Stimulated activated CD8-positive, alpha-beta memory T cell treated with anti-CD3 and anti-CD28 coated beads, Interleukin-15, amount 100 ng/mL, for 4 hours (primary cell): ENCODE measurements at places on chromosomes 3 and 15.

DNA sequence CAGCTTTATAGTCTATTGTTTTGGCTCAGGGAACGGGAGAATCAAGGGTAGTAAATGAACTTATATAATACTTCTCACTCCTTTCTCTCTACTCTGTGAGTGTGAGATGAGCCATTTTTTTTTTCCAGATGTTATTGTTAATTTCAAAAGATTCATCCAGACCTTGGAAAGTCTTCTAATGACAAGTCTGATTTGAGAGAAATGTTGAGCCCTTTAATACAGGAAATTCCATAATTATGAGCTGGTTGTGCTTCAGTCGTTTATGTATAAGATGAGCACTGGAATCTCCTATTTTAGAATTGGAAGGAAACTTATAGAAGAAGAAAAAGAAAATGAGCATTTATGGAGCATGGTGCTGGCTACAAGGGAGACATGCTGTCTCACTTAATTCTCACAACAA, 92.0 kb downstream of the FBN1 start:
- DNase-seq, result no peak

DNA sequence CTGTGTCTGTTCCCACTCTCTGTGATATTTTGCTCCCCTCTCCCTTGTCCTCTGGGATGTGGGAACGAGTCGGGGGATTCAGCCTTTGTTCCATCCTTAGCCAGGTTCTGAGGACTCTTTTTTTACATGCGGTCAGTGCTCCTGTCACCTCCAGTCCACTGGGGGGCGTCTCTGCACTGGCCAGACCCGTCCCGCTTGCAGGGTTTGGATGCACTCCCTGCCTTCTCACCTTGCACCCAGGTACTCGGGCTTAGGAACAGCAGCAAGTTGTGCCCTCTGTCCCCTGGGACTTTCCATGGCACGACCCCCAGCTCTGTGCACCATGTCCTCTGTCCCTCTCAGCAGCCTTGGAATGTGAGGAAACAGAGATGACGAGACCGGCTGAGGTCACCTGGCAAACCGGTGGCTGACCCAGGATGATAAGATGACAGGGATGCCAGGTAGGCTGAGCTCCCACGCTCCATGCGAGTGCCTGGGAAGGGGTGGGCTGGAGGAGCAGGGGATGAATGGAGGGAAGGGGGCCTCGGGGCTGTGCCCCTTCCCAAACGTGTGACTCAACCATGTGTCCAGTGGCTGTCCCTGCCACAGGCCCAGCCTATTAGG, 27.3 kb upstream of the FGD5 start:
- no peak for DNase-seq

- no peak for DNase-seq
These were observed 1014.1 kb upstream of the SEMA6D start for GRCh38 chr15:46703020-46703861.

GRCh38 chr15:46709460-46710083, 1007.7 kb upstream of the SEMA6D start:
- no peak for DNase-seq

DNA sequence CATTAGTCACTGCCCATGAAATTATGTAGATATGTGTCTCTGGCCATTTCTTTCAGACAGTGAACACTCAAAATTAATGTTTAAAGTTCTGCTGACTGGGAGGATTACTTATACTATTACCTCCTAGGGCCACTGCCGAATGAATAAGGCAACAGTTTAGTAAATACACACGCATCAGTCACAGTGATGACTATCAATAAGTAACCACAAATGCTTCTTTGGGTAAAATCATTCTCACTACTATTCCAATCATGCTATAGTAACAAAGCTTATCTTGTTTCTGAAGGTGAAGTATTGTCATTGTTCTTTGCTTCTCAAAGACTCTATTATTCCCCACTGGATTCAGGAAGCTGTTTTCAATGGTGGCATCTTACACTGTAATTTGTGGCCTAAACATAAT, 478.8 kb downstream of the EPHA3 start:
- DNase-seq, result no peak

DNA sequence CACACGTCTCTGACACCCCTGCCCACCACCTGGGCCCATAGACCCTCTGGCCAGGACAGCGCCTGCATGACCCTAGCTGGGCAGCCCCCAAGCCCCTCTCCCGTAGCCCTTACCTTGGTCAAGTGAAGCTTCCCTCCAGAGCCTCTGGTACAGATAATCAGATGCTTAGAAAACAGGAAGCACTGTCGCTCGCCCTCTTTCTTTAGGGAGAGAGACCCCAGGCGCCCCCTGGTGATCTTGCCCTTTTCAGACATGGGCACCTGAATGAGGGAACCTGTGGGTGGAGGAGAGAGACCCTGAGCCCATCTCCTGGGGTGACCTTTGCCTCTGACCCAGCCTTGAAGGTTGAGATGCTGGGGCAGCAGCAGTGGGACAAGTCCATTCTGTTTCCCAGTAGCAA, 65.4 kb downstream of the RASGRF1 start:
- DNase-seq, result no peak

DNA sequence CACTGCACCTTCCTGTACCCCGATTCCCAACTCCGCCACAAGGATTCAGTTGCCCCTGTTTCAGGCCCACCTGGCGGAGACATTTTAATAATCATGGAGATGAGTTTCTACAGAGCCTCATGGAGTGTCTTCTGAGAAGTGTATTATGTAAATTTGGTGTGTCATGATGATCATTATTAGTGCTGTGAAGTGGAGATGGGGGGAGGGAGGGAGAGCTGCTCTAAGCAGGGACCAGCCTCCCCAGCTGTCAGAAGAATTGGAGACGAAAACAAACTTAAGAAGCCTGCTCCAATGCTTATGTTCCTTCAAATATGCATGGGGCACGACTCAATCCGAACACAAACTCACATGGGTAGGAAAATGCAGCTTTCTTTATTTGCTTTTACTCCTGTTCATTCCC, 127.8 kb downstream of the EPHB1 start:
- no peak for DNase-seq

DNA sequence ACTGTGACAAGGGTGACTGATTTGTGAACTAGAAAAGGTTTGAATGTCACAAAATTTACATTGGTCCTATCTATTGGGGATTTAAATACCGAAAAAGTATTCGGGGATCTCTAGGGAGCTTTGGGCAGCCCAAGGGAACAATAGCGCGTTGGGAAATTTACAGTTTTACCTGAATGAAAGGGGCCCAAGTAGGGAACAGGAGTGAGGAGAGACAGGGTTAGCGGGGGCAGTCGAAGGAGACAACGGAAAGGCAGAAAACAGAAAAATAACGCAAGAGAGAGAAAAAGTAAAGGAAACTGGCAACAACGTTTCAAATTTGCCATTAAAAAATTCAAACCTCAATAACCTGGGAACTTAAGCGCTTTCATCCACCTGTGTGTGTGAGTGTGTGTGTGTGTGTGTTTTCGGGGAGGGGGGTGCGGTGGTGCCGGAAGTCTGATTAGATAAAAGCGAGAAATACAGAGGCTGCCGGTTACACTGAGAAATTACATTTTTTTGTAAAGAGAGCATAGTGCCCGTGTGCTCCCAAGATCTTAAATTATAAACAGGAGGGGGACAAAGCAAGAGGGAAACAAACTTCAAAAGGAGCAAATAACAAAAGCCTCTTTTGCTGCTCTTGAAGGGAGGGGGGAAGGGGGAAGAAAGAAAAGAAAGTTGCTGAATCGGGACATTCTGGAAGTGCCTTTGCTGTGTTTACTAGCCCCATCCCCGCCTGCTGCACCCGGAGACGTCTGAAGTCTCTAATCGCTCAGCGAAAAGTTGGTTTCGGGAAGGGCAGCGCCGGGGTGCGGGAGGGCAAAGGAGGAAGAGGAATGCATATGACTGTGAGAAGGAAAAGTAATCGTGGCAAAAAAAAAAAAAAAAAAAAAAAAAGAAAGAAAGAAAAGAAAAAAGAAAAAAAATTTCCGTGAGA, 721 bp upstream of the ZIC1 start:
- no peak for DNase-seq

- no peak for DNase-seq
These were observed 131.2 kb downstream of the CD47 start for GRCh38 chr3:107959550-107960154.

- DNase-seq, result no peak
These were observed 271.8 kb downstream of the ZIC1 start for GRCh38 chr3:147680837-147681483.

GRCh38 chr15:57534281-57534680, 57.4 kb upstream of the MYZAP start:
- DNase-seq, result no peak

- no peak for DNase-seq
These were observed 2.5 kb downstream of the MORC1 start for GRCh38 chr3:109115451-109115850.

- DNase-seq, result no peak
These were observed 33.2 kb downstream of the PAK2 start for GRCh38 chr3:196772897-196773296.

- DNase-seq, result no peak
These were observed 60.4 kb upstream of the SLC2A2 start for GRCh38 chr3:171086914-171087313.

- DNase-seq, result no peak
These were observed 20.9 kb downstream of the RAB5A start for GRCh38 chr3:19967812-19968211.

DNA sequence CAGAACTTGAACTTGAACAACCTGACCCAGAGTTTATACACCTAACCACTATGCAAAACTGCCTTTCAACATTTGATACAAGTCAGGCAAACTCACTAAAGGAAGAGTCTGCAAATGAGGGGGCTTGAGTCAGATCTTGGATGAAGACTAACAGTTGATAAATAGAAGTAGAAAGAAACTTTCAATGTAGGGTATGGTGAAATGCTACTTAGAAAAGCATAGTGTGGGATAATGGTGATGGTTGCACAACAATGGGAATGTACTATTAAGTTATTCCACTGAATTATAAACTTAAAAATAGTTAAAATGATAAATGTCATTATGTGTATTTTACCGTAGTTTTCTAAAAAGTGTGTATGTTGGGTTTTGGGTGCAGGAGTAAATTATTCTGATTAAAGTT, 19.7 kb upstream of the ZNF280D start:
- no peak for DNase-seq

DNA sequence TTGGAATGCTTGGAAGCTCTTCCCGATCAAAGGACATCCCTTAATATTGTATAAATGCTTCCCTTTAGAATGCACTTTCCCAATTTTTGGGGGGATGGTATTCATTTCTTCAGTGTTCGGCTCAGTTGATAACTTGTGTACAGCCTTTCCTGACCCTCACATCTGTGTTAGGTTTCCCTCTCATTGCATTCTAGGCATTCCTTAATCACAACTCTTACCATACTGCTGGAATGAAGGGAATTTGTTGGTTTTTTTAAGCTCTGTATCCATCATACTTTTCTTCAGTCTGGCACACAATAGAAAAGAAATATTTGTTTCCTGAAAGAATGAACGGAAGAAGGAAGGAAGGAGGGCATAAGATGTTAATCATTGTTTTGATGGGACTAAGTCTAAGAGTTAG, 119.5 kb downstream of the CHST2 start:
- DNase-seq, result no peak

GRCh38 chr3:31544634-31545033, 11.9 kb downstream of the STT3B start:
- no peak for DNase-seq

DNA sequence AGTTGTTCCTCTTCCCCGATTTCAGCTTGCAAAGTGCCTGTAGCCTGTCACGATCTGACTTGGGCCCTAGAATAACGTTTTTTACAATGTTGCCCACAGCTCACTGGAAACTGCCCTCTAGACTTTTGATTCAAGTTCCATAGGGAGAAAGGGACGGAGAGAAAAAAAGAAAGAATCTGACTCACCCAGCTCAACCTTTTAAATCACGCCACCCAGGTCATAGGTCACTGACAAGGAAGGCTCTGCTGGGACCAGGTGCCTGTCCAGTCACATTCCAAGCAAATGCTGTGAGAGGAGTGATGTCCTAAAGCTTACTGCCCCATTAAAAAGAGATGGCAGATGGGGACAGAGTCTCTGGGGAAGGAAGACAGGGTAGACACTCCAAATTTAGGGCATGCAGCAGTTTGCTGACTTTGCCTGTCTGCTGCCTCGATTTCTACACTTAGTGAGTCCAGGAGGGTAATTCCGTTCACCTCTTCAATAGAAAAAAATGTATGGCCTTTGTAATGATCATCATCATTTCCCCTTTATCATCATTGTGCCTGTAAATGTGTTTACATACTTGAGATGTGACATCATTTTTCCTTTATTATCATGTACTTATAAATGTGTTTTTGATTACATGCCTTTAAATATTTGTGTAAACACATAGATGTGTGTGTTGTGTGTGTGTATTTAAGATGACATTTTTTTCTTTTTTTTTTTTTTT, 8.4 kb upstream of the MYO1E start:
- no peak for DNase-seq

GRCh38 chr3:32440611-32441350, 49.1 kb downstream of the CMTM7 start:
- DNase-seq, result no peak

- no peak for DNase-seq
These were observed 21.4 kb upstream of the UBE2Q2 start for GRCh38 chr15:75821786-75822345.

- no peak for DNase-seq
These were observed 597 bp upstream of the GBE1 start for GRCh38 chr3:81761904-81762580.

GRCh38 chr3:73658227-73658626, 33.5 kb upstream of the PDZRN3 start:
- DNase-seq, result no peak

DNA sequence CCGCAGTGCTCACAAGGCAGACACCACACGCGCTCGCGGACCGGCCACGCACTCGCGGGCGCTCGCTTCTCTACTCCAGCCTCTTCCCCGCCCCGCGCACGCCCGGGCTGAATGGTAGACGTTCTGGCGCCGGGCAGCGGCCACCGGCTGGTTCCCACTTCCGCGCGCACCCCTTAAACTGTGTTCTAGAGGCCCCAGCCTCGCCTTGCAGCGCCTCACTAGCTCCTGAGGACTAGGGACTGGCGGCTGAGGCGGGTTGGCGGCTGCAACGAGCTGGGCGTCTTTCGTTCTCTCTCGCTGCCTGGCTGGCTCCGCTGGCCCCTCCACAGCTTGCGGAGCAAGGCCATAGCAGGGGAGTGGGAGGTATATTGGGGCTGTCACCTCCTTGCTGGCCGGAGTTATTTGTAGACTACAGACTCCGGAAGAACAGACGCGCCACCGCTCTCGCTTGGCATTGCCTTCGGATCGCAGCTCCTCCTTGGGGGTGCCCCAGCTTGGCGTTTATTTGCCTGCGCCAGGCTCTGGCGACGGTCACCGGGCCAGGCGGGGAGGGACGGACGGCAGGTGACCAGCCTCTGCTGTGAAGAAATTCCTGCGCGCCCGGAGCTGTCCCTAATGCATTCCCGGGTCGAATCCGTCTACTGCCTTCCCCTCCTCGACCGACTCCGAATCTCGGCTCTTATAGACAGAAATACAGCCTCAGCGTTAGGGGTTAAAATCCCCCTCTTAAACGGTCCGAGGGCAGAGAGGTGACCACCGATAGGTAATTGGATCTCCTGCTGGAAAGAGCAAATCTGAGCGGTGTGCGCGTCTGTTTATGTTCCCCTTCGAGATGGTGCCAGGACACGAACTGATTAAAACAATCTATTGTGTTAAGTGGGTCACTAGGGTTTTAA, 1.3 kb downstream of the GREM1 start:
- no peak for DNase-seq

DNA sequence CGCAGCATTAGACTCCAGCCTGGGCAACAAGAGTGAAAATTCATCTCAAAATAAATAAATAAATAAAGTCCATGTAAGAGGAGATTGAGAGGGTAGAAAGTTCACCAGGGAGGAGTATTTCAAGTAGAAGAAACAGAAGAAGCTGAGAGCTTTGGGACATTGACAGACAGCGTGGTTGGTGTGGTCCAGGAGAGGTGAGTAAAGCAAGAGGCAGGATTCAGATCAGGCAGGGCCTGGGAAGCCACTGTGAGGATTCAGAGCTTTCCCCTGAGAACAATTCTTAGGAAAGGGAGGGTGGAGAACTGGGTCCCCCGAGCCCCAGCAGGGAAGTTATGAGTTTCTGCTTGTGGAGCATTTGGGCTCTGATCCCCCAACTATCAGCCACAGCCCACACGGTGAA, 54.2 kb upstream of the AMOTL2 start:
- DNase-seq, result no peak
